Testis (tissue), 5 donors: ENCODE measurements at places on chromosomes 5 and 9. TPM values are rescaled to one million over a fixed set of nuclear protein-coding genes. Genes with fewer than 3 reads are reported as not detected.

- H3K4me3 ChIP-seq = no peak overlapping the region
- no peak for DNase-seq
- peaks cover 8% of the 10 kb centered on the region for H3K4me1 ChIP-seq
- no peaks in the 10 kb centered on the region for H3K27me3 ChIP-seq
- H3K27ac ChIP-seq = no peak overlapping the region
These were observed 3.4 kb downstream of the CEMIP2 start for GRCh38 chr9:71764891-71765290.

DNA sequence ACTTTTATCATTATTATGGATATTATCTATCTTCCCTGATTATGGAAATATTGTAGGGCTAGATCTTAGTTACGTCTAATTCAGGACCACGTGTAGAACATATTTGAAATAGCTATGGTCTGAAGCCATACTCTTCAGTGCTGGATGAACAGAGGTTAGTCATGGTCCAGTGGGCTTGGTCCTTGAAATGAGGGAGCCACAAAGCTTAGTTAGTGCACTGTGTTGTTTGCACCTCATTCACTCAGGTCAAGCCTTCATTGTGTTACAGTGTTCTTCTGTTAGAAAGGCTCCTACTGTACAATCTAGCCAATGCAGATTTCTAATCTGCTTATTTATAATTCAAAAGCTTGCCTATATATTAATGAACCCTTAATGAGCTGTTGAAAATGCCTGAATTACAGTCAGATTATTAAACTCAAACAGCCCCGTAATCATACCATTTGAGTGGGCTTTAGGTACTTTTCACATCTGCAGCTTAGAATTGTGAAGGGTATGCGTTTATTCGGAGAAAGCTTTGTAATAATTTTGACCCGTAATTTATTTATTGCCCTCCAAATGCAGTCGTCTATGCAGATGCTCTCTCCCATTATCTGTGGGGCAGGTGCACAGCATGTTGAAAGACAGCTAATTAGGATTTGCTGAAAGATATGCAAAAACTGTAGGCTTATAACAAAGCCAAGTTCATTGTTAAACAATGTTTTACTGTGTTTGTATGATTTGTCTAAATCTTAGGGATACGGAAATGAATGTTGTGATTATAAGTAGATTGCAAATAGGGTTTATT is 164.9 kb downstream of the PBX3 start:
- no peaks in the 10 kb centered on the region for H3K27me3 ChIP-seq
- no peaks in the 10 kb centered on the region for H3K4me1 ChIP-seq
- no peak overlapping the region for H3K27ac ChIP-seq
- no peak for DNase-seq

DNA sequence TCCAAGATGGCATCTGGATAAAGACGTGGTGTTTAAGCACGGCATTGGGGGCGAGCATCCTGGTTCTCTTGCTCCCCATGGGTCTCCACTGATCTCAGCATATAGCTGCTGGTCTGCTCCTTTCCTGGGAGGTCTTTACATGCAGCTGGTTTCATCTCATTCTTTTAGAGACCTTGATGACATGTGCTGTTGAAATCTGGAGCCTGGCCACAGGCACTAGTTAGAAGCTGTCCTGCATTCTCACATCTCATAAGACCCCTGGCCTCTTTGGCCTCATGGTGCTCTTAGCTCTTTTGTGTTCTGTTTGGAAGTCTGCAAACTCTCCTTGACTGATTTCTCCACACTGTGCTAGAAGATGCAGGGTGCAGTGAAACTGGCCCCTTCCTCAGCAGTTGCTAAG is 113.0 kb downstream of the SMARCA2 start:
- no peaks in the 10 kb centered on the region for H3K36me3 ChIP-seq
- H3K4me3 ChIP-seq = no peak overlapping the region
- DNase-seq = no peak
- peaks cover 59% of the 10 kb centered on the region for H3K4me1 ChIP-seq
- no peaks in the 10 kb centered on the region for H3K27me3 ChIP-seq

DNA sequence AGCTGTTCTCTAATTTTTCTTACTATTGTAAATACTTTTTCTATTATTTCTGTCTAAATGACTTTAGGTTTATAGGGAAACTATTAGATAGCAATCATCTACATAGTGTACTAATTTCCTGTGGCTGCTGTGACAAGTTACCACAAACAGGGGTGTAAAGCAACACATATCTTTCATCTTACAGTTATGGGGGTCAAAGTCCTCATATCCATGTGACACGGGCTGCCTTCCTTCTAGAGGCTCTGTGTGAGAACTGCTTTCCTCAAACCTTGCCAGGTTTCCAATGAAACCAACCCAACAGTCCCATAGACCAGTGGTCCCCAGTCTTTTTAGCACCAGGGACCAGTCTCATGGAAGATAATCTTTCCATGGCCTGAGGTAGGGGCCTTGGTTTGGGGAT is 189.1 kb downstream of the ROR2 start:
- H3K4me1 ChIP-seq = no peaks in the 10 kb centered on the region
- no peaks in the 10 kb centered on the region for H3K36me3 ChIP-seq
- H3K27me3 ChIP-seq = no peaks in the 10 kb centered on the region
- H3K27ac ChIP-seq = no peak overlapping the region

- DNase-seq = no peak
- peak overlapping the region; percentile 90 for H3K27ac ChIP-seq
- peaks cover 29% of the 10 kb centered on the region for H3K4me1 ChIP-seq
- H3K4me3 ChIP-seq = no peak overlapping the region
- no peaks in the 10 kb centered on the region for H3K27me3 ChIP-seq
- no peaks in the 10 kb centered on the region for H3K36me3 ChIP-seq
These were observed 3.4 kb downstream of the SMIM3 start for GRCh38 chr5:150781706-150782614.

GRCh38 chr5:116557669-116558271 is 16.9 kb downstream of the SEMA6A start:
- no peaks in the 10 kb centered on the region for H3K27me3 ChIP-seq
- H3K27ac ChIP-seq = no peak overlapping the region
- H3K4me1 ChIP-seq = no peaks in the 10 kb centered on the region
- no peaks in the 10 kb centered on the region for H3K36me3 ChIP-seq

- H3K27me3 ChIP-seq = no peaks in the 10 kb centered on the region
- no peak overlapping the region for H3K27ac ChIP-seq
- no peaks in the 10 kb centered on the region for H3K4me1 ChIP-seq
- no peaks in the 10 kb centered on the region for H3K36me3 ChIP-seq
These were observed 212.4 kb downstream of the RFK start for GRCh38 chr9:76181781-76182180.

GRCh38 chr9:130940693-130941576 is 1.9 kb upstream of the FIBCD1 start:
- no peaks in the 10 kb centered on the region for H3K36me3 ChIP-seq
- H3K4me3 ChIP-seq = no peak overlapping the region
- H3K27me3 ChIP-seq = no peaks in the 10 kb centered on the region
- peak; percentile 86 for DNase-seq
- no peak overlapping the region for H3K27ac ChIP-seq
- peaks cover 25% of the 10 kb centered on the region for H3K4me1 ChIP-seq

- no peak overlapping the region for H3K27ac ChIP-seq
- H3K27me3 ChIP-seq = no peaks in the 10 kb centered on the region
- no peaks in the 10 kb centered on the region for H3K4me1 ChIP-seq
- no peak overlapping the region for H3K4me3 ChIP-seq
- no peaks in the 10 kb centered on the region for H3K36me3 ChIP-seq
These were observed 45.3 kb upstream of the RICTOR start for GRCh38 chr5:39119404-39120051.

GRCh38 chr9:127788337-127789011 is 2.6 kb downstream of the CDK9 start:
- H3K27ac ChIP-seq = no peak overlapping the region
- no peaks in the 10 kb centered on the region for H3K36me3 ChIP-seq
- no peaks in the 10 kb centered on the region for H3K27me3 ChIP-seq
- no peak for DNase-seq

LOX gene
- total RNA-seq = 2.4 TPM
